OCI-LY7 (cell line): ENCODE measurements at places on chromosomes 5 and 9. TPM values are rescaled to one million over a fixed set of nuclear protein-coding genes. Genes with fewer than 3 reads are reported as not detected.

The DMRT3 gene
- not detected in 2 replicates for total RNA-seq

The GGTA1 gene
- not detected in 2 replicates for total RNA-seq

The RGMB gene
- total RNA-seq = 11.2 and 15.0 TPM in 2 replicates

The KLHL3 gene
- total RNA-seq = 5.2 and 6.2 TPM in 2 replicates

- no peak for DNase-seq
These were observed 20.9 kb upstream of the BARX1 start for GRCh38 chr9:93976081-93976480.

GRCh38 chr5:64789457-64789856 is 20.7 kb downstream of the CWC27 start:
- no peak for DNase-seq

DNA sequence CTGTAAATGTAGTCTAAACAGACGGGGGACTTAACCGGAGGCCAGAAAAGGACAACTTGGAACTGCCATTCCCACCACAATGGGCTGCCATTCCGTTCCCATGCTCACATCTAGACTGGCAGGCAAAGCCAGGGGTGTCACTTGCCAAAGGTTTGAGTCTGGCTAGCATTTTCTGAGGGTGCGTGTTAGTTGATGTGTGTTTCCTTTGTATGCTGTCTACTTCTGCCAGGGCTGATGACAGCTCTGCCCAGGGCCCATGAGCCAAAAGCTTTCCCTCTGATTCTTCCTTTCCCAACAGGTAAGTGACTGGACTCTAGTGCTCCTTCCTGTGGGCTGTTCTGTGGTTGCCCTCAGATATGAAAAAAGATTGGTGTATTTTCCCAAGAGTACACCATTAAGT is 68.0 kb downstream of the ZNF608 start:
- no peak for DNase-seq
